ENCODE measurements at places on chromosomes 2 and 18. TPM values are rescaled to one million over a fixed set of nuclear protein-coding genes. Genes with fewer than 3 reads are reported as not detected.

GRCh38 chr2:40210968-40211353, 240.9 kb downstream of the SLC8A1 start:
- DNase-seq: no peak

- DNase-seq: no peak
Observed at GRCh38 chr2:239235311-239235710, 165.5 kb downstream of the HDAC4 start.

SPEG gene
- 4.9 TPM for total RNA-seq

SAG gene
- not detected for total RNA-seq

All from Daoy (cell line).